ENCODE measurements at places on chromosomes 7 and 10.

GRCh38 chr7:138865843-138866242 lies 67.8 kb upstream of the ATP6V0A4 start:
- no peak for DNase-seq

DNA sequence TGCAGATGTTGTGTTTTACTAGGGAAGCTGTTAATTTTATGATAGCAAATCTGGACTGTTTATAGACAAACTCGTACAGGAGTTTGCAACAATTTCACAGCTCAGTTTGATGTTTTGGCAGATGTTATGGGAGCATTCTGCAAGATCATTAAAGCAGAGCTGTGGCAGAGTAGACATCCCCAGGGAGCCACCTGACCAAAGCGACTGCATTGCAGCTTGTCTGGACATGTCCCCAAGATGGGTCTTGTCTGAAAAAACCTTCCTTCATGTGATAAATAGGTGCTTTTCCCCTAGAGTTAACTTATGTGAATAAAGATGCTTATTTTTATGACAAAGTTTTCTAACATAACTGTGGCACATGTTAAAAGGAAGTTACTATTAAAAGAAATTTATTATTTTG lies 91.2 kb upstream of the GPR141 start:
- no peak for DNase-seq

DNA sequence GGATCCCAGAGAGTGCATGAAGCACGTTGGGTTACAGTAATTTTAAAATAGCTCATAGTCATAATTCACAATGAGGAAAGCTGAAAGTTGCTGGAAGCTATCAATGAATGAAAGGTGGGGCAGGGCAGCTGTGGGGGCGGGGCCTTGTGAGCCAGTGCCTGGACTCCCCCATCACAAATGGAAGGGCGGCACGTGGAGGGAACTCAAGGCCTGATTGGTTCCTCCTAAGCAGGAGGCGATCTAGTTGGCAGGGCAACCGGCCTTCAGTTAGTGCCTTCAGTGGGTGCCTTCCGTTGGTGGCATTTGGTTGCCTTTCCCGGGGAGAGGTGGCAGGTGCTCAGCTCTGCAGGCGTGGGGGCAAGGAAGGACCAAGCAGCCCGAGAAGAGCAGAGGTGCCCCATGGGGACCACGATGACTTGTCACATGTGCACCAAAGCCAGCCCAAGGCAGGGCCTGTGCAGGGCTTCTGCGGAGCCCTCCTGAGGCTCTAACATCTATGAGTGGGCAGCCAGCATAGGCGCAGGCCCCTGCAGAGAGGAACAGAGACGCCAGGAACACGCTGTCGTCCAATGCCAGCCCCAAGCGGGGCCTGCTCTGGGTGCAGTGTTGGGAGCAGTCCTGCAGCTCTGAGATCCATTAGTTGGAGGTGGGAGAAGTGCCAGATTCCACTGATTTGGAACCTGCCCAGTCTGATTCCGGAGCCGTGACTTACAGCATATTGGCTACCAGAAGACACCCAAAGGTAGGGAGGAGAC lies 59.8 kb upstream of the PDSS1 start:
- DNase-seq: no peak

DNA sequence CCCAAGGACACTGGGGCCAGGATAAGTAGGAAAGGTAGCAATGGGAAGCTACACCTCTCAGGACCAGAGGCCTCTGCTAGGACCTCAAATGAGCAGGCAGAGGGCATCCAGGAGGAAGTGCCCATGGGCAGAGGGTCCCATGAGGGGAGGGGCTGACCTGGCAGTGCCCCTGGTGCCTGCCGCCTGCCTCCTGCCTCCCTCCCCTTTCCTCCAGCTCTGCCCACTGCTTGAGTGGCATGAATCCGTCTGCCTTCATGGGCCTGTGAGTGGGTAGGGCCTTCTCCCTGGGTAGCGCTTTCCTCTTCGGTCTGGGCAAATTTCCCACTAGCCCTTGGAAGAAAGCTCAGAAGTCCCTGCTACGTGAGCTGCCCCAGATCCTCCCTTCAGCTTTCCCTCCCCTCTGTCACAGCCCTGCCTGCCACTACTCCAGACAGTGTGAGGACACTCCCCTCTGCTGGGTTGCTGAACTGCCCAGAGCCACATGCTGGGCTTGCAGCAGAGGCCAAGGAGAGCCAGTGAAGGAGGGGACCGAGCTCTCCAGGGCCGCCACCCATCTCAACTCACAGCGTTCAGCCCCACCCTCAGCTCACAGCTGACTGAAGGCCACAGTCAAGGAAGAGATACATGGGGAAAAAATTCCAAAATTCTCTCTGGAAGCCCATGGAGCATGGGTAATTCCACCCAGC lies 141.4 kb downstream of the ARHGAP22 start:
- no peak for DNase-seq

DNA sequence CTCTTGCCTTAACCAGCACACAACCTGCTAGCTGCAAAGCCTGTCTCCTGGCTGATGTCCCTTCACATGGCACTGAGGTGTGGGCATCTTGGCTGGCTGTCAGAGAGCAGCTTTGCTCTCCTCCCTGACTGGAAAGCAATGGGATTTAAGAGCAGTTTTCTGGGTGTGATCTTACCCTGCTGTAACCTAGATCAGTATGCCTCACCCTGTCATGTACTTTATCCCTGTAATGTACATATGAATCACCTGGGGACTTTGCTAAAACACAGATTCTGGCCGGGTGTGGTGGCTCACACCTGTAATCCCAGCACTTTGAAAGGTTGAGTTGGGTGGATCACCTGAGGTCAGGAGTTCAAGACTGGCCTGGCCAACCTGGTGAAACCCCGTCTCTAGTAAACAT lies 209.9 kb downstream of the FRMD4A start:
- DNase-seq: no peak

DNA sequence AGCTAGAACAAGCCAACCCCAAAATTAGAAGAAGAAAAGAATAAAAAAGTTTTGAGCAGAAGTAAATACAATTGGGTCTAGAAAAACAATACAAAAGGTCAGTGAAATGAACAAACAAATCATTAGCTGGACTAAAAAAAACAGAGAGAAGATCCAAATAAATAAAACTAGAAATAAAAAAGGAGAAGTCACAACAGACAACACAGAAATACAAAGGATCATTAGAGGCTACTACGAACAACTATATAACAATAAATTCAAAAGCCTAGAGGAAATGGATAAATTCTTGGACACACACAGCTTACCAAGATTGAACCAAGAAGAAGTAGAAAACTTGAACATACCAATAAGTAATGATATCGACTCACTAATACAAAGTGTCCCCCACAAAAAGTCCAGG lies 13.4 kb upstream of the ADRA2A start:
- no peak for DNase-seq

GRCh38 chr7:103148131-103148993 lies 537 bp downstream of the NAPEPLD start:
- DNase-seq: peak; percentile 17

DNA sequence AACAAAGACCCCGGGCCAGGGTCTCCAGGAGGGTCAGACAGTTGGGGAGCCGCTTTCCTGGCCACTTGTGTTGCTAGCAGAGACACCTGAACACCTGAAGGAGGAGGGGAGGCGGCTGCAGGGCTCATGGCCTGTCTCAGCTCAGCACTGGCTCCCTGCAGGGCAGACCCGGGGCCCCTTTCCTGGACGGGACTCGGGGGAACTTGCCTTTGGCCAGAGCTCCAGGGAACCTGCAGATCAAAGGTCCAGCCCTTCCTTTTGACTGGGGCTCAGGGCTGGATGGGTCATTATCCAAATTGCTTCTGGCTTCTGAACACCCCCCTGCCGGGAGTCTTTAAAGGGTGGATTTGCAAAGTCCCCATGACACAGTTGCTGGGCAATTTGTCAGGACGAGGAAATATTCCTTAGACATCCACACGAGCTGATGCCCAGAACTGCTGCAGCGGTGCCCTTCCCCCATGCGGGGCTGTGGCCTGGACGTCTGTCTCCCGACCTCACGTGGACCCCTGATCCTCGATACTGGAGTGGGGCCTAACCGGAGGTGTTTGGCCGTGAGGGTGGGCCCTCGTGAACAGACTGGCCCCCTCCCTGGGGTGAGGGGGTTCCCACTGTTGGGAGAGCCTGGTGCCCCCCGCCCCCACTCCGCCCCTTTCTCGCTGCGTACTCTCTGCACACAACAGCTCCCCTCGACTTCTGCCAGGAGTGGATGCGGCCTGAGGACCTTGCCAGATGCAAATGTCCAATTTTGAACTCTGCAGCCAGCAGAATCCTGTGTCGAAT lies 194.3 kb downstream of the ELFN1 start:
- DNase-seq: no peak

DNA sequence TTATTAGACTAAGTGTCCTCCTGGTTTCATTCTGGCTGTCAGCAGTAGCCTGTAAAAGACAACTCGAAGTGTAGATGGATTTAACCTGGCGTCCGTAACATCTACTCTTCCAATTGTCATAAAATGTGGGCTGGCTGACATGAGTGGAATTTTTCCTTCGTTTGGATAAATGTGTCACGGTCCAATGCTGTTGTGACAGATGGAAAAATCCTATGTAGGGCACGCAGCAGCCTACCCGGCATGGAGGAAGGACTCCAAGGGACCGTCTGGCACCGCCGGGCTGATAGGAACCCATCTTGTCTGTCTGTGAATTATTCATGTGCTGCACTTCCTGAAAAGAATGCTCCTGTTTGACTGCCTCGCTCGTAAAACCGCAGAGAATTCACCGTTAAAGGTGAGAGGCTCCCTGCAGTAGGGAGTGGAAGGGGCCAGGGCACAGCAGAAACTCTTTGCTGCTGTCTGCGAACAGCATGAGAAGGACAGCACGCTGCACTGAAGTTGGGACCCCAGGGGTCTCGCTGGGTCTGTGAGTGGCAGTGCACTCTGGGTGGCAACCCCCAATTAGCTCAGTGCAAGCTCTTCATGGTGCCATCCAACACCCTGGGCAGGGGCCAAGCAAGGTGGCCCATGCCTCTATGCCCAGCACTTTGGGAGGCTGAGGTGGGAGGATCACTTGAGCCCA lies 1.6 kb upstream of the ORAI2 start:
- DNase-seq: peak; percentile 94

GRCh38 chr10:118310822-118311221 lies 31.3 kb downstream of the FAM204A start:
- no peak for DNase-seq

All from NCI-H526 treated with DMSO at 0.1 percent for 48 hours (cell line).